ENCODE measurements at places on chromosomes 11 and 22.

GRCh38 chr11:19458231-19458630 is 217.5 kb upstream of the E2F8 start:
- DNase-seq = no peak

- no peak for DNase-seq
Measured at GRCh38 chr11:62615521-62615920, 2.5 kb downstream of the ROM1 start.

DNA sequence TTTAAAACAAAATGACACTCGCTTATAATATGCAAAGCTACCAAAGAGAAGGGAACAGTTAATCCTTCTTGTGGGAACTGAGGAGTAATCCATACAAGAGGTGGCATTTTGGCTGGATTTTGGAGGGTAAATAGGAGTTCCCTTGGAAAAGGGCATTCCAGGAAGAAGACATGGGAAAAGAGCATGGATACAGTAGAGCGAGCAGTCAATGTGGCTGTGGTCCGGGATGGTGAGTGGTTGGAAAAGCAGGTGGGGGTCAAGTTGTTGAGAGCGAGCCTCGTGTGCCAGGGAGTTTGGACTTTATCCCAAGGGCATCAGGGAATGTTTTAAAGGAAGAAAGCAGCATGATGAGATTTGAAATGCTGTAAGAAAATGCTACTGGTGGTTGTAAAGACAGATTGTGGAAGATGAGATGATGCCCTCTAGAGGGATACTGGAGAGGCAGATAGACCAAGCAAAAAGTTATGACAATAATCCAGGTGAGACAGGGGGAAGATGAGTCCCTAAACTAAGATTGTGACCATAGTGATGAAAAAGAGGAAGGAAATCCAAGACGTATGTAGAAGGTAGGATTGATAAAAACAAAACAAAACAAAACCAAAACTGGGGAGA is 3.8 kb upstream of the MMP7 start:
- DNase-seq = no peak

GRCh38 chr11:35918716-35919115 is 25.1 kb upstream of the LDLRAD3 start:
- no peak for DNase-seq

DNA sequence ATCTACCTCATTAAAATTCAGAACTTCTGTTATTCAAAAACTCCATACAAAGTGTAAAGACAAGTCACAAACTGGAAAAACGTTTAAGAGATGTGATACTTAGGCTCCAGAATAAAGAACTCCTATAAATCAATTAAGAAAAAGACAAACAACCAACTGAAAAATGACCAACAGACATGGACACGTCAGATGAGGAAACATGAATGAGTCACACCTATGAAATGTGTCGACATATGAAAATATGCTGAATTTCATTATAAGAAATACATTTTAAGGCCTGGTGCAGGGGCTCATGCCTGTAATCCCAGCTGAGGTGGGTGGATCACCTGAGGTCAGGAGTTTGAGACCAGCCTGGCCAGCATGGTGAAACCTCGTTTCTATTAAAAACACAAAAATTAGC is 78.7 kb downstream of the ENTHD1 start:
- no peak for DNase-seq

GRCh38 chr11:11748706-11749365 is 92.9 kb upstream of the USP47 start:
- no peak for DNase-seq

- DNase-seq = peak; percentile 30
Measured at GRCh38 chr11:5624489-5625279, at the start of gene TRIM34. Gene TRIM34 (plus strand): TSS chr11:5625001. CDS start chr11:5632332, 7,331 bp downstream.

DNA sequence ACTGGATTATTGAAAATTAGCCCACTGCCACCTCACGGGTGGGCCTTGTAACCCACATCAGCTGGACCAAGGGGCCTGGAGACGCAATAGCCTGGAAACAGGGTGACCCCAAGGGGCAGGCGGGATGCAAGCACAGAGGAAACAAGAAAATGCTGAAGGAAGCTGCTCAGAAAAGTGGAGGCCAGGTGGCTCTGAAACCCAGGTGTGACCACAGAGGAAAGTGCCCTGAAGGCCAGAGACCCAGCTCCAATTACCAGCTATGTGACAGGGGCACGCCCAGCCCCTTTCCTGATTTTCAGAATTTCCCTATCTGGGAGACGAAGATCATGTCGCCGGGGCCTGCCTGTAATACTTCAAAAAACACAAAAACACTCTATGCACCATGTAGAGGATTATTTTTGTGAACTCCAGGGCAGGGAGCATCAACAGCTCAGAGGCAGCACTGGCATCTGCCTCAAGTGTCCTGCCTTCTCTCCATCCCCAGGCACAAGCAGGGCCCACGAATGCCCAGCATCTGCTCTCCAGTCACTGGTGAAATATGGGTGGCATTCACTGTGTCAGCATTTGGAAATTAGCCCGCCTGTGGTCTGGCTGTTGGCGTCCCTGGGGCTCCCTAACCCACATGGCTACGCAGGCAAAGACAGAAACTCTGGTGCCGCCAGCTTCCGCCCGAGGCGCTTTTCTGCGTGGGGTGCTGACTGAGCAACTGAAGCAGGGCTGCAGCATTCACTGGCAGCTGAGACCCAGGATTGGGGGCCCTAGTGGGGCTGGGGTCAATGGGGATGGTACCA is 6.3 kb downstream of the KCNJ1 start:
- no peak for DNase-seq

- peak; percentile 35 for DNase-seq
Measured at GRCh38 chr11:20355221-20356219, 8.0 kb upstream of the HTATIP2 start.

DNA sequence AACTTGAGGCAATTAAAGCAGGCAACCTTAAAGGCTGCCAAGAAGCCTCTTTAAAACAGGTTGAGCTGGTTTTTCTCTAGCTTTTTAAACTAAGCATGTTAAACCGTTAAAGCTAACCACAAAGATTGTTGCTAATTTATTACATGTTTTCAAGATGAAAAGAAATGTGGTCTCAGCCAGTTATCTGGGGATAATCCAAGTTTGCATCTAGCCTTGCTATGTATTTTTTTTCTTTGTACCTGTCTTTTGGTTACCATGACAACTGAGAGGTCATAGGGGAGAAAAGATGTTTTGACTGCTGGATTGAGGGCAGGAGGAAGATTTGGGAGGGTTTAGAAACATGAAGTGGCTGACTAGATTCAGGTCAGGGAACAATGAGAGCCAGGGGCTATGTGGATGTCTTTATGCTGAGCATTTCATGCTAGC is 19.2 kb upstream of the PGM2L1 start:
- no peak for DNase-seq
